CD4-positive, alpha-beta T cell treated with Interleukin-21 for 1 hour (primary cell): ENCODE measurements at places on chromosomes 4 and X.

GRCh38 chr4:86452422-86452891 lies 92.6 kb upstream of the MAPK10 start:
- DNase-seq, result no peak

GRCh38 chrX:63934160-63934559 lies 149.1 kb upstream of the ARHGEF9 start:
- DNase-seq, result no peak

GRCh38 chrX:150352114-150352513 lies 11.0 kb upstream of the MAMLD1 start:
- no peak for DNase-seq

GRCh38 chr4:99885063-99885664 lies 9.1 kb downstream of the LAMTOR3 start:
- DNase-seq, result peak; percentile 65

- no peak for DNase-seq
These were observed 69.0 kb downstream of the MRPL1 start for GRCh38 chr4:77931452-77932135.
